NCI-H187 treated with DMSO at 0.1 percent for 48 hours (cell line): ENCODE measurements at places on chromosomes 6 and 20.

- DNase-seq, result no peak
These were observed 243.9 kb upstream of the TENT5A start for GRCh38 chr6:81996414-81996813.

DNA sequence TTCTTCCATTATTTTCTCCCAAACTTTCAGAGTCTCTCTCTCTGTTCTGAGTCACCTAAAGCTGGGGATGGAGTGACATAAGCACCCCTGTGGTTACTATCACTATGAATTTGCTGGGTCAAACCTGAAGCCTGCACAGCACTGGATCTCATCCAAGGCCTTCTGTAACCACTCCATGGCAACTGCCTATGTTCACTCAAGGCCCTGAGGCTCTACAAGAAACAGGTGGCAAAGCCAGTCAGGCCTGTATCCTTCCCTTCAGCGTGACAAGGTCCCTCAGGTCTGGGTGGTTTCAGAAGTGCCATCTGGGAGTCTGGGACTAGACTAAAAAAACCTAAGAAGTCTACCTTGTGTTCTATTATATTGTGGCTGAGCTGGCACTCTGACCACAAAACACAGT, 1278.8 kb upstream of the EYS start:
- no peak for DNase-seq

GRCh38 chr20:8375898-8376297, 243.8 kb downstream of the PLCB1 start:
- DNase-seq, result no peak

DNA sequence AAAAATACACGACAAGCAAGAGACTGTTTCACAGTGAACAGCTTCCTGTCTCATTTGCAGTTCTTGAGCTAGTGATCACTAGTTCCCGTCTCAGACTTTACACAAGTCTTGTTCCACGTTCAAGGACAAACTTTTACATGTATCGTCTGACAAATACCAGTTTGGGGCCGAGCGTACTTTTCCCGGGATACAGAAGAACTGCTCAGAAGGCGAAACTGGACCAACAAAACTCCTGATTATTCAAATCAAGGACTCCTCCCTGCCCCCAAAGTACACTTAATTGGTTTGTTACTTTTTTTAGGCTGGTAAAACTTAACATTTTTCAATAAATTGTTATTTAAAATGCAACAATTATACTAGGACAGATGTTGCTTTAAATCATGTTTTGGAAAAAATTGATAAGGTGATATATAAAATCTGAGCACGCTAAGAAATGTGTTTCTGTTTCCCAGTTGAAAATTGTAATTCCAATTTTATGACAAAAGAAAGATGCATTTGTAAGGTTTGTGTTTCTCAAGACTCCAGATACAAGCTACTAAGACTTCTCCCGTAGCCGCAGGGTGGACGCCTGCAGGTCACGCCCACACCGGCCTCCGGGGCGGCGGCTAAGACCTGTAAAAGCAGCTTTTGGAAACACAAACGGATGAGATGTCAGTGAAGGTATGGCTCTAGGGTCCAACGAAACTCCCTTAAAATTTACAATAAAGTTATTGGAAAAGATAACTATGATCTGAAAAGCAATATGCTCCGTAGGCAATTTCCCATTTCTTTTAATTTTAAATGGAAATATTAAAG, 16.8 kb upstream of the TCFL5 start:
- DNase-seq, result no peak

- DNase-seq, result no peak
These were observed 27.0 kb downstream of the STK4 start for GRCh38 chr20:44993343-44993742.

DNA sequence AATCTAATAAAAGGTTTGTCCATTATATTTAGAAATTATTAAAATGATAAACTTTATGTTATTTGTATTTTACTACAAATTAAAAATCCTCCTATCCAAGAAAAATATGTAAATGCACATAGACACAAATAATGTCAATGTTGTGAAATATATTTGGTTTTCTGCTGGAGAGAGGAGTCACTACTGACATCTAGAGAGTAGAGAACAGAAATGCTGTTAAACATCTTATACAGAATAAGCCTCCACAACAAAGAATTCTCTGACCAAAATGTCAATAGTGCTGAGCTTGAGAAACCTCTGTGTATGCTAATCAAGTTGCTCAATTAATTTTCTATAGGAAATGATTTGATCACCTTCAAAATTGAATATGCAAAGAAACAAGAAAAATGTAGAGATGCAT, 12.4 kb downstream of the HTR1B start:
- DNase-seq, result no peak

DNA sequence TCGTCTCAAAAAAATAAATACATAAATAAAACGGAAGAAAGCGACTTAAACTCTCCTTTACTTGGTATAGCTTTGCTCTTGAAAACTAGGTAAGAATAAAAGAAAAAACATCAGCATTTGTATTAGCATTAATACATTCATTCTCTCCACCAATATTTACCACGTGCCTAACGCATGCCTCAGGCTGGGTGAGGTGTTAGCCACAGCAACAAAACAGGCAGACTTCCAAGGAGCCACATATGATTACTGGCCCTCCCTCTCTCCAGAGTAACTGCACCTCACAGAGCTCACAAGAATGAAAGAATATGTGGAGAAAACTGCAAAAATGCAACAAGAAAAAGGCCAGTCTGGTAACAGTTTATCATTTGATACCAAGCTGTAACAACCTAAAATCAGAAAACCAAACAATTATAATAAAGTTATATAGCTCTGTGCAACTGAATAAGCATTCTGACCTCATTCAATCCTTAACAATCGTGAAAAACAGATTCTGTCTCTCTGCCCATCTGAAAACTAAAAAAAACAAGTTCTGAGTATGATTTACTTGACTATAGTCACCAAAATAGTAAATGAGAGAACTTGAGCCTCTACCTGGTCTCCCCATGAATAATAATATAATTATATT, 5.2 kb downstream of the NAPB start:
- no peak for DNase-seq

DNA sequence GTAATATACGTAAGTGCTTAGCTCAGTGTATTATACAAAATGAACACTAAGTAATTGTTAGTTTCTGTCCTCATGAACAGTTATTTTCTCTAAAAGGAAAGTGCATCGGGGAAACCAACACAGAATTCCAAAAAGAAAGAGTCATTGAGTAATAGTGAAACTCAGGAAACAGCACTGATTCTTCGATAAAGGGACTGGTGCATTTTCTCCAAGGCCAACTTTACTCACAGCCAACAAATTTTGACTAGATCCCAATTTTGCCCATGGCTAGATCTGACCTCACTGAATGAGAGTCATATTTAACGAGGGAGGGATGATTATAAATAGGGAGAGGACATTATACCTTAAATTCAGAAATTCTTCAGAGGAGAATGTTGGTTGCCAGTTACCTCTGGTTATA, 390.9 kb upstream of the NRSN1 start:
- no peak for DNase-seq

DNA sequence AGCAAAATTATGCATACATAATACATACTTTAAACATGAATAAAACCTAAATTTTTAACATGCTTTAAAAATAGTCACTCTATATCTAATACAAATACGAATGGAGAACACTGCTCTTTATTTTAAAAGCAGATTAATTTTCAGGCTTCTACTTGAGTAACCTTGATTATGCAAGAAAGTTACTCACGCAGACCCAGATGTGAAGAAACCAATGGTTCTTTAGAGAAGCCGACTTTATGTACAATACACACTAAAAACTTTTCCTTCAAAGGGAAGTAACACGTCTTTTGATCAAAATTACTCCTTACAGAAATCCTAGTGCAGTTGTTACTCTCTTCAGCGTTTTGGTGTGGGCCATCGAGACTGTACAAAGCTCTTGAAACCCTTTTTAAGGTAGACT, 136.9 kb upstream of the SLC22A16 start:
- DNase-seq, result no peak

DNA sequence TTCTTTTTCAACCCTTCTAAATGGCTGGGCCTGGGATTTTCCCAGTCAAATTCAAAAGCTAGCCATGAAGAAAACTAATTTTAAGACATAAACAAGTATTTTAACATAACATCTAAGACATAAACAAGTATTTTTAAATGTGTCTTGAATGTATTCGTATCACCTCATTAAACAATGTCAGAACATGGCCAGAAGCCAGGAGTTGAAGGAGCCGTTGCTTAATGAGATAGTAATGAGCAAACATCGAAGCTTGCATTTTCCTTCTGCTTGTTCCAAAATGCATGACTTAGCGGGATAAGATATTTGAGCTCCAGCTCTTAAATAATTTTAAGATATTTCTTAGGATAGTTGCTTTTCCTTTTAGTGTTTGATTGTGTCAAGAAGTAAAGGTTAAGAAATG, 4.2 kb upstream of the RNF182 start:
- no peak for DNase-seq

DNA sequence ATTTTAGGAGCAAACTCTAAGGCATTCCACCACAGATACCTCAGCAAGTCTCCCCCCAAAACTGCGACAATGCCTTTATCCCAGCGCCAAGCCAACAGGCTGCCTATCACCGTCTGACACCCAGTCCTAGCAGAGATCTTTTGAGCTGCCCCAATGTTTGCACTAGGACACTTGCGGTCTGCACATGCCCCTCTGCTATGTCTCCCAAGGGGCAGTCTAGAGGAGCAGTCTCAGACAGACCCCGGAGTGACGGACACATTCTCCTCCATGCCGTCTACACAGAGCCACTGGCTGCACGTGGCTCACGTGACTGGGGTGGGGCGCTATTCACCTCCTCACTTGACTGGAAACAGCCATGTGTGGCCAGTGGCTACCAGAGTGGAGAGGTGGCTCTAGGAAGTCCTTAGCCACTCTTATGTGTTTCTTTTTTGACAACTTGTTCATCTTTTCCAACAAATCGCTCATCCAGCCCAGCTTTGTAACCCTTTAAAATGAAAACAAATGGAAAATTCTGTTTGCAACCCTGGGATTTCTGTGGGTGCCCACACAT, 16.0 kb downstream of the DIDO1 start:
- no peak for DNase-seq

- no peak for DNase-seq
These were observed 525.6 kb downstream of the EPHA7 start for GRCh38 chr6:92893741-92894140.

GRCh38 chr6:3372912-3373554, 83.8 kb downstream of the SLC22A23 start:
- no peak for DNase-seq

- DNase-seq, result no peak
These were observed 7.8 kb downstream of the ADTRP start for GRCh38 chr6:11770546-11771466.

- no peak for DNase-seq
These were observed 58.5 kb downstream of the SCAF8 start for GRCh38 chr6:154791556-154792317.

- no peak for DNase-seq
These were observed 582.2 kb upstream of the FLRT3 start for GRCh38 chr20:14919501-14920081.

- DNase-seq, result no peak
These were observed 2.0 kb upstream of the FKBPL start for GRCh38 chr6:32132110-32132509.

- DNase-seq, result no peak
These were observed 5.9 kb downstream of the TBX18 start for GRCh38 chr6:84758486-84758885.

DNA sequence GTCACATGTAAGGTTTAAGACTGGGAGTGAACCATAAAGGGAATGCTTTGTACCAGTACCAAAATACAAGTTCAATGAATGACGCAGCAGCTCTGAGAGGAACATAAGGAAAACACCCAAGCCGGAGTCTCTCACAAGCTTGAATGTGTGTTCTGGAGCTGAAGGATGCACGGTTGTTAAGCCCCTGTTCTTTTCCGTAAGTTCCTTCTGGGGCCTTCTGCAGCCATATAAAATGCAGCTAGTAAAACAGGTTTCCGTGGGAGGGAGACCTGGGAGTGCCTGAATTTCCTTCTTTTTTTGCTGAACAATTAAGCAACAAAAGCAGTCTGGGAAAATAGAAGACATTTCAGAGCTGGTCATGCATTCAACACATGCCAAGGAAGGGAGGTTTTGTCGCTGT, 73.2 kb upstream of the JAG1 start:
- no peak for DNase-seq

DNA sequence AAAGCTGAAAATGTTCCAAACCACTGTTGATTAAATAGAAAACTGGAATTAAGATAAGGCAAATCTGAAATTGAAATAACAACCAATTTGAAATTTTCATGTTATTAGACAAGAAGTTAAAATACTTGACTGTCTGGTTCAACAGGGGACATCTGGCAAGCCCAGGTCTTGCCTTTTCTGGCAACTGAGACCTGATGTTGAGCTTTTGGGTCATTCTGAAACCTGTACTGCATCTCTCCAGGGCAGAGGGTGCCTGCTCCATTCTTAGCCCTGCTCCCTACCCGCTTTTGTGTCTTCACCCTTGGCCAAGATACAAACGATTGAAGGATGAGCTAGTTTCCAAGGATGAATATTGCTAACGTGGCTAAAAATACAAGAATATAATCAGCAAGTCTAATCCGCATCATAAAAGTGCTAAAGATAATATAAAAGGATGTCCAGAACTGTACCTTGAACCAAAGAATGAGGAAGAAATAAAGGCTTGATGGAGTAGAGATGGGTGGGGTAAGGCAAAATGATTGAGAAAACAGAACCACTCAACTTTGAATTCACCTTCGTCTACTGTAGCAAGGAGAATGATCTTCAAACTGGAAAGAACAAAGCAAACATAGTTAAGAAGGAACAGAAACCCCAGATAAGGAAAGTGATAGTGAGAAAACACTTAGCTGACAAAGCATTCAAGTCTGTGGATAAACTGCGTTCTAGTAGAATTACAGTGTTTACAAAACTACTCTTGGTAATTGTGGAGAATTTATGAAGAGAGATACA, 109.8 kb upstream of the MAN1A1 start:
- no peak for DNase-seq

DNA sequence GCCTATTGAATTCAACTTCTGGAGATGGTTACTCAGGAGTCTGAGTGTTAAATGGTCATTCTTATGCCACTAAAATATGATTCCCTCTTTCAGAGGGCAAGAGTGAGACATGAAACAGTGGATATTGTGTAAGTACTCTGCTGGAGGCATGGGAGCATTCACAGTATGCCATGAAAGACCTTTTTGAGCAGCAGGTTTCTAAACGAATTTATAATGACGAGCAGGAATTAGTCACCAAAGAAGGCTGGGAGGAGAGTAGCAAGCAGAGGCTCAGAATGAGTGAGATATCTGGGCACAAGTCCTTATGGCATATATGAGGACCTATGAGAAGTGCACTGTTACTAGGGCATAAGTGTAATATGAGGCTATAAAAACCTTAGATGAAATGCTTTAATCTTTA, 10.9 kb upstream of the MYB start:
- no peak for DNase-seq
